ENCODE measurements at places on chromosomes 5 and 9.

DNA sequence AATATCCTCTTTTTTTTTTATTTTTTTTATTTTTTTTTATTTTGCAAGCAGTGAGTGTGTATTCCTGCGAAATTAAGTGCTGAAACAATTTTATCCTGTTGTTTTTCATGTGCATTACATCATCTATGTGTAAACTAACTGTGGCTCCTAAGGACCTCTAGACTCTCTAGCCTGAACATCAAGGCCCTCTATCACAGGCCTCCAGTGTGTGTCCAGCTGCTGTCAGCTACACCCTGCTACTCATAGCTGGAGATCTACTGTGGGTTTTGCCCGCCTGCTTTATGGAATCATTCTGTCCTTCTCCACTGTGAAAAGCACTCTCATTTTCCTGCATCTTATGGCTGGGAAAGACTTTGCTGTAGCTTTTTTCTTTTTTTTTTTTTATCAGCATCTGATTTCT lies 157.8 kb downstream of the KCTD16 start:
- peak; percentile 62 for DNase-seq

DNA sequence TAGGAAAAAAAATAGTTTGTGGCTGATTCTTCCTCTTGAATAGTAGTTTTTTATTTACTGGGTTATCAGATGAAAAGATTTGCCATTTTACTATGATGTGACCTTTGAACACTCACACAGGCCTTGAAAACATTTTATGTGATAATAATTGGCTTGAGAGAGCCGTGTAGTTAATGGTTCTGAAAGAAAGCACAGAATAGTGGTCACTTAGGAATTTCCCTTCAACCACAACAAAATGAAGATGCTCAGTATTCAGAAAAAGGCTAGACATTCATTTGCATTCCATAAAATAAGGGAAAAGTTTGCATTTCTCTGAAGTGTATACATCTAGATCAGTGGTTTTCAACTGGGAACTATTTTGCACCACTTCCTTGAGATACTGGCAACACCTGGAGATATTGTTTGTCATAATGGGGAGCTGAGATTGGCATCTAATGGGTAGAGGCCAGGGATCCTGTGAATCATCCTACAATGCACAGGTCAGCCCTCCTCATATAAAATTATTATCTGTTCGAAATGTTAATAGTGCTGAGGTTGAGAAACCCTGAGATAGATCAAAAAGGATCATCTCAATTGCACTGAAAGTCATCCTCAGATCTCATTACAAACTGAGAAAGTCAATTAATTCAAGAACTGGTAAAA lies 446.4 kb upstream of the CCNG1 start:
- no peak for DNase-seq

DNA sequence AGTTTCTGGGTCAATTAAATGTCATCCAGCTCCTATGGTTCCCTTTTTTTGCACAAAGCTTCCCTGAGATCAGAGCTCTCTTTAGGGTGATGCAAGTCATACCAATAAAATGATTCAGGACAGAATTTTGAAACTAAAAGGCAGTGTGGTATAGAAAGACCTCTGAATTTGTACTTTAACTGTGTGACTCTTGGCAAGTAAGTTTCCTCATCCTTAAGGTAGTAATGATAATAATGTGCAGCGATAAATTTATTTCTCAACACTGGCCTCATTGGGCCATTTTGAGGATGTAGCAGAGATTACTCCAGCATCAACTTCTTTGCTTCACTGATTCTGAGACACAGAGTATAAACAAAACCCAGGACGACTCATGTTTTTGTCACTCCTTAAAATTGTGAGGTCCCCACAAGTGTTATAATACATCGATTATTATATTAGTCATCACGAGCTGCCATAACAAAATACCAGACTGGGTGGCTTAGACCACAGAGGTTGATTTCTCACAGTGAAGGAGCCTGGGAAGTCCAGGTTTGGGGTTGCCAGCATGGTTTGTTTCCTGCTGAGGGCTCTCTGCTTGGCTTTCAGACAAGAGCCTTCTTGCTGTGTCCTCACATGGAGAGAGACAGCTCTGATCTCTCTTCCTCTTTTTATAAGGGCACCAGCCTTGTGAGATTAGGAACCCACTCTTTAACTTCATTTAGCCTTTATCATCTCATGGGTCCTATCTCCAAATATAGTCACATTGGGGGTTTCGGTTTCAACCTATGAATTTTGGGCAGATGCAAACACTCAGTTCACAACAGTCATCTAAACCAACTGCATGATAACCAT lies 293.0 kb downstream of the ZNF608 start:
- DNase-seq = no peak

- no peak for DNase-seq
Observed at GRCh38 chr9:33124751-33125381, 42.3 kb downstream of the B4GALT1 start.

DNA sequence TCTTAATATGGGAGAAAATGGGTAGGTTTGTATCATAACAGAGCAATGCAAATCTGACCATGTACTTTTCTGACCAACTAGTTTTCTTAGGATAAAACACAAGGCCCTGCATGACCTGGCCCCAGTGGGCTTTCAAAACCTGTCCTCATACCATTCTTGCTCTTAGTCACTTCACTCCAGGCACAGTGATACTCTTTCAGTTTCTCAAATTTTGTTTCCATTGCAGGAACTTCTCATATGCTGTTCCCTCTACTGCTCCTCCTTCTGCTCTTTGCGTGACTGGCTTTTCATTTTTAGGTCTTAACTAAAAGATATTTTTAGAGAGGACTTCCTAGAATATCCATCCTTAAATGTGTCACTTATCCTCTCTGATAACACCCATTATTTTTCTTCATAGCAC lies 112.4 kb downstream of the INIP start:
- DNase-seq = no peak

- no peak for DNase-seq
Observed at GRCh38 chr5:6602441-6602840, 30.4 kb downstream of the NSUN2 start.

DNA sequence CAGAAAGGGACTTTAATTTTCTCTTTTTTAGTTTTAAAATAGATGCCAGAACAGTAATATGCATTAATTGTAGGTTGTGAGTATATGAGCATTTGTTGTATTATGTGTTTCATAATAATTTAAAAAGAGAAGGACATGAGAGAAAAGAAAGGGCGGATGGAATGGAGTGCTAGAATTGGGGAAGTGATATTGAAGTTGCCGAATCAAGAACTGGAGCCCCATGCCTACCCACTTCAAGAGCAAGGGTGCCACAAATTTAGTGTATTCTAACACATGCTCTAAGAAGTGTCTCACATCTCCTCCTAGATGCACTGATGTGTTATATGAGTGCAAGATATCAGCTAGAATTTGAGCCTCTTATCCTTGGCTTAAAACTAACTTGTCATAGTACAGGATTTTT lies 43.6 kb upstream of the FYB1 start:
- DNase-seq = no peak

DNA sequence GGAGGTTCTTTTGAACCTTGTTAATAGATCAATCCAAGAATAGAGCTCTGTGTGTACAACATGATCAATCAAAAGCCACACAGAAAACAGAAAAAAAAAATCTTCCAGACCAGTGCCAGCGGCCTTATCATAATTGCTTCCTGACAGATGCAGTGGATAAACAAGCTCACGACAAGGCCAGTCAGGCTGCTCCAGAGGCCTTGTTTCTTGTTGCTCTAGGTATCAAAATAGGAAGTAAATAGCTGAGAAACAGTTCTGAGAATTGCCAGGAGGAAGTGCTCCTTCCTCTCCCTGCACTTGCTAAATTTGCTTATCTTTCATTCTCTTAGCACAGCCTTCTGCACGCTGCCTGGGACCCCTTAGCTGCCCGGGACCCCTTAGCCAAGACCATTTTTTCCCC lies 199.0 kb upstream of the TARS1 start:
- DNase-seq = no peak

DNA sequence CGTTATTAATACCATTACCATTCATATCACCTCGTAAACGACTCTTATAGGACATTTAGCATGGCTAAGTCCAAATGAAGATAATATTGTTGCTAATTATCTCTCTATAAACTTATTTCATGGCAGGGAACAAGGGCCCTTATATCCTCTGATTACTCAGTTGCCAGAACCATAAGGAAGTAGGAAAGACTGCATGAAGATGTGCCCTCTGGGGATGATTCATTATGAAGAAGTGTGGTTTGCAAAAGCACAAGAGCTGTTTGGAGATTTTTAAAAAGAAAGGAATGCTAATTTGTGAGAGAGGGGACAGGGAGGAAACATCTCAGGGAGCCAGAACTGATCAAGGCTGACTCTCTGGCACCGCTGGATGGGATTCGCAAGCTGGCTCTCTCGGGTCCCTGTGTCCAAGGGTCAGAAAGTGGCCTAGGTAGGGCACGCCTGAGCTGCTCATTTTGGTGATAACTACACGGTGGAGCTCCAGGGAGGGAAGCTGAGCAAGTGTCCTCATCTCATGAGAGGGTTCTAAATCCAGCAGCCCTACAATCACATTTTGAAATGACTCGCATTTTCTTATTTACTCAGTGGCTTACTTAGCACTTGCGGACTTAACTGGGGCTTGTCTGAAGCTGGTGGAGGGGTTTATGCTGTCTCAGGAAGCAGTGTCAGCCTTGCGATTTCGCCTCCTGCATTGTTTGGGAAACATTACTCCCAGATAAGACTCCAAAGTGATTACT lies 136.8 kb downstream of the C5orf15 start:
- DNase-seq = no peak

- DNase-seq = no peak
Observed at GRCh38 chr9:93976973-93977372, 21.8 kb upstream of the BARX1 start.

GRCh38 chr5:177607452-177608192 lies 7.7 kb downstream of the B4GALT7 start:
- DNase-seq = peak; percentile 66

GRCh38 chr9:96612966-96613589 lies 6.6 kb downstream of the CDC14B start:
- no peak for DNase-seq

GRCh38 chr9:92737216-92737606 lies 27.4 kb downstream of the BICD2 start:
- DNase-seq = no peak

GRCh38 chr9:136808075-136808805 lies 492 bp downstream of the RABL6 start:
- DNase-seq = peak; percentile 10

DNA sequence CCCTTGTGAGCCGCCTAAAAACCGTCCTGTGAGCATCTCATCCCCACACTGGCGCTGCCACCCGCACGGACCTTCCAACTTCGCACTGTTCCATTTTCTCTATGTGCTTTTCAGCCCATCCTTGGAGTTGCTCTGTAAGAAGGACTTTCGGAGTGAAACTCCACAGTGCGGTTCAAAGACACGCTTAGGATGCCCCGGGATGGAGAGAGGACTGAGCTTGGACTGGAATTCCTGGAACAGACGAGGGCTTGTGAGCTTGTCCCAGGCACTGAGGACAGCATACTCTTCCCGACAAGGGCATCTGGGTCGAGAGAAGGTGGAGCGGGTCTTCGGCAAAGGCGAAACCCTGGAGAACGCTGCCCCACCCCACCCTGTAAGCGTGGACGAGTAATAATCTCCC lies 187.8 kb downstream of the MEF2C start:
- no peak for DNase-seq

- no peak for DNase-seq
Observed at GRCh38 chr5:14263113-14263512, 120.0 kb downstream of the TRIO start.

- DNase-seq = no peak
Observed at GRCh38 chr9:124694414-124695279, 76.5 kb downstream of the NR6A1 start.

DNA sequence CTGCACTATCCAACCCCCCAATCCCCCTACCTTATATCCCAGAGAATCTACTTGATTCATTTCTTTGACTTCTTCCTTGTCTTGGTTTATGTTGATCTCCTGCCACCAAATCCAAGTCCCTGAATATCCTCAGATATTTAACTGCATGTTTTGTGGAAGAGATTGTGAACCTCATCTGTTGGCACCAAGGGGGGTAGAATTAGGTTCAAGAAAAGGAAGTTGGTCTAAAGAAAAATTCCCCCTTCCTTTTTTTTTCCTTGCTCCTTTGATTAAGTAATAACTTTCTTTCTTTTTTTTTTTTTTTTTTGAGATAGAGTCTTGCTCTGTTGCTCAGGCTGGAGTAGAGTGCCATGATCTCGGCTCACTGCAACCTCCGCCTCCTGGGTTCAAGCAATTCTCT lies 526 bp upstream of the CD14 start:
- DNase-seq = no peak

GRCh38 chr5:143496943-143497342 lies 93.5 kb upstream of the NR3C1 start:
- no peak for DNase-seq

DNA sequence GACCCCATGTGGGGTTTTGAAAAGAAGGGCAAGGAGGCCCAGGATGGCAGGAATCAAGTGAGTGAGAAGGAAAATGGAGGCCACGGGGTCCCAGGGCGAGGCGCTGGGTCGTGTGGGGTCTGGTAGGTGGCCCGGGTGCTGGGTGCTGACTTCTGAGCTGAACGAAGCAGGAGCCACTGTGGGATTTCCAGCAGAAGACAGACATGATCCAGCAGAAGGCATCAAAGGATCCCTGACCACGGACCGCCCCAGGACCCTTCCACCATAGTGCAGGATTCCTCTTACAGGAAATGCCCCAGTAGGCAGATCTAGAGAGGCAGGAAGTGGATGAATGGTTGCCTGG lies 106.7 kb downstream of the ADAMTS2 start:
- DNase-seq = no peak

DNA sequence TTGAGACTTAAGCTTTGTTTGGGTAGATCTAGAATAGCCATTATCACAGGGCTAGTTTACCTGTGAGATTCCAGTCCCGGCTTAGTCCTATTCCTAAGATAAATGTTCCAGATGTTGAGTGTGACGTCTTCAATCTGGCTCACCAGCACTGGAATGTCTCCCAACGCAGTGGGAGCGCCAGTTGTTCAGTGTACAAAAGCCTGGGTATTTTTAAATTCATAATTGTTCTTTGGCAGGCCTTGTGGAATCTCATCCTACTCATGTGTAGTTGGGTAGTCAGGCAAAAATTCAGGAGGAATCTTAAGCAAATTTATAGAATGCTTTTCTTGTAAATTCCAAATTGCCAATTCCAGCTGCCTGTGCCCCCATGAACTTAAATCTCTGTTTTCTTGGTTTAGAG lies 272.6 kb upstream of the KCNN2 start:
- no peak for DNase-seq

- no peak for DNase-seq
Observed at GRCh38 chr5:124045412-124045811, 533.4 kb downstream of the CSNK1G3 start.

GRCh38 chr9:84366683-84367082 lies 26.1 kb upstream of the SLC28A3 start:
- no peak for DNase-seq

DNA sequence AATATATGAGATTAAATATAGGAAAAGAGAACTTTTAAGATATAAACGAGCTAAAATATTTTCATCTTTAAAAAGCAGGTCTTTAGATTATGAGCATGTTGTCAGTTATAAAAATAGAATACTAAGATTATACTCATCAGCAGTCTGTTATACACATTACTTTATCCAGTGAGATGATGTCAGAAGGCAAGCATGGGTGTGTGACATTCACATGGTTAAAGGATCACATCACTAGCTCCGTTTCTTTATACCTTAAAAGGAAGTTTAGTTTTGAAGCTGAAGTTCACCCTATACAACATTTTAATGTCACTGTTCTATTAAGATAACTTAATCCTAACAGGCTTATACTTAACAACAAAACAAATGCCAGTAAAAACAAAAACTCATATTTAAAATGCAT lies 59.6 kb downstream of the RICTOR start:
- no peak for DNase-seq

GRCh38 chr5:143236682-143237081 lies 166.8 kb downstream of the NR3C1 start:
- DNase-seq = no peak

GRCh38 chr5:94778299-94778698 lies 159.8 kb downstream of the SLF1 start:
- no peak for DNase-seq

GRCh38 chr5:95667061-95667618 lies 15.7 kb downstream of the SPATA9 start:
- DNase-seq = no peak

All from NCI-H1417 (cell line).